ENCODE measurements at places on chromosomes 11 and 22.

GRCh38 chr11:118679483-118679882 is at the start of gene TREH:
Gene TREH (minus strand): TSS chr11:118679650. CDS start chr11:118679627, 23 bp downstream.
- no peak for DNase-seq

DNA sequence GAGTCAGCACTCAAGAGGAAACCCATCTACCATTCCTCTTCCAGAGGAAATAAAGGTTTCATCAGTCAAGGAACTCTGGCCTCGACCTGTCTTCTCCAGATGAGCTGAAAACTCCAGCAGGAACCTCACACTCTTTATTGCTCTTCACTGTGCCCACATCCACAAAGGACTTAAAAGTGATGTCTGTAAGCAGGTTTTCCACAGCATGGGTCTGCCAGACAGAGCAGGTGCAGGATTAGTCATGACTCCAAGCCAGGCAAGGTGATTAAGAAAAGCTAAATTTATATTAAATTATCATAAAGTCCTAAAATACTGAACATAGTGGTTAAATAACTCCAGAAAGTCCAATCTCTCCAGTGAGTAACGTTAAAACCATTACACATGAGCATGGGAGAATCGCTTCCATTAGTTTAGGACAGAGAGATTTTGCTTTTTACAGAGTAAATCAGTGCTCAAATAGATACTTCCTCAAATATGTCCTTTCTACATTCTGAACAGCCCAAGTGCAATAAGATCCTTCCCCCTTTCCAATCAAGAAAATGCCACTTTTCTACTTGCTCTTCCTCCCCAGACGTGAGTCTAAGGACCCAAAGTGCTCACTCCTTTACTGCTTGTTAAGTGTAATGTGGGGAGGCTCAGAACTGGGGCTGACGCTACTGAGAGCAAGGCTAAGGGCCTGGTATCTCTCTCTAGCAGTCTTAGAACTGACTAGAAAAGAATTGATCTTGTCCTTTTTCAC is 10.7 kb upstream of the CKAP5 start:
- DNase-seq: no peak

DNA sequence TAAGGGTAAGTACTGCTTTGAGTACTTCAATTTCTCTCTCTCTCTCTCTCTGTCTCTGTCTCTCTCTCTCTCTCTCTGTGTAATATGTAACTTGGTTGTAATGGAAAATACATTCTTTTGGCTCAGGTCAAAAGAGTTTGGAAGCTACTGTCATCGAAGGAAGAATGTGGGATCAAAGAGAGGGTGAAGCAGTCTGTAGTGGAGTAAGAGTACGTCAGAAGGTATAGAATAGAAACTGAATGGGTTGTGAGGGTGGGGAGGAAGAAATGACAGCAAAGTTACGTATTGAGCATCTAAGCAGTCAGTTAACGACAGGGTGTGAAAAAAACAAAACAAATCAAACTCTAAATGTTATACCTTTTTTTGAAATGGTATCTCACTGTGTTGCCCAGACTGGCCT is 10.0 kb downstream of the NCAM1 start:
- DNase-seq: no peak

DNA sequence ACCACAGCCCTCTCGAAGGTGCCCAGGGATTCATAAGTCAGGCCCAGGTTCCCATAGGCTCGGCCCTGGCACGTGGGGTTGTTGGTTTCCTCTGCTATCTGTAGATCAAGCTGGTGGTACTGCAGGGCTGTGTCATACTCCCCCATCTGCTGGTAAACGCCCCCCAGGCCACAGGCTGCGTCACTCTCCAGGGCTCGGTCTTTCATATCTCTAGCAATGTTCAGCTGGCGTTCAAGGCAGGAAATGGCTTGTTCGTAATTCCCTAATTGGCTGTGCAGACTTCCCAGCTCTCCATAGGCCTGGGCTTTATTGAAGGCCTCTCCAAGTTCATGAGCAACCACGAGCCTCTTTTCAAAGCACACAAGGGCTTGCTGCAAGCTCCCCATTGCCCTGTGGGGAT is 186.4 kb upstream of the PITPNB start:
- DNase-seq: no peak
